ENCODE measurements at places on chromosomes 7 and 10.

GRCh38 chr7:55128693-55129394 lies 110.0 kb downstream of the EGFR start:
- peak; percentile 77 for DNase-seq

GRCh38 chr10:100508691-100509150 lies 10.9 kb downstream of the SEC31B start:
- peak; percentile 34 for DNase-seq

- no peak for DNase-seq
These were observed 10.3 kb upstream of the LRRC27 start for GRCh38 chr10:132321726-132322125.

- no peak for DNase-seq
These were observed 130.4 kb upstream of the GHITM start for GRCh38 chr10:84008878-84009277.

GRCh38 chr10:24814568-24815313 lies 91.1 kb upstream of the ARHGAP21 start:
- peak; percentile 4 for DNase-seq

- no peak for DNase-seq
These were observed 40.5 kb downstream of the C1QL3 start for GRCh38 chr10:16481052-16481728.

GRCh38 chr10:42640610-42641229 lies 2.4 kb upstream of the ZNF33B start:
- no peak for DNase-seq

DNA sequence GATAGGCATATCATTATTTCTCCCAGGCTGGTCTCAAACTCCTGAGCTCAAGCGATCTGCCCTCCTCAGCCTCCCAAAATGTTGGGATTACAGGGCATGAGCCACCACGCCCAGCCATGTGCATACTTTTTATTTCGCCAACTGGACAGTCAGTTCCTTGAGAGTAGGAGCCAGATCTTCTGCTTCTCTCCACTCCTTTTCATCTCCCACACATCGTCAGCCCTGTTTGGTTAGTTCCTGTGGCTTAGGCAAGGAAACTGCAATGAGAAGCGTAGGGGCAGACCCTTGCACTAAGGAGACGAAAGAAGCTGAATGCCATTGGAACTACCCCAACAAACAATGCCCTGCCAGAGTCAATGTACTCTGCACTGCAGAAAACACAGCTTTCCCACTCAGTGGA lies 178.2 kb downstream of the TRIL start:
- DNase-seq: no peak

DNA sequence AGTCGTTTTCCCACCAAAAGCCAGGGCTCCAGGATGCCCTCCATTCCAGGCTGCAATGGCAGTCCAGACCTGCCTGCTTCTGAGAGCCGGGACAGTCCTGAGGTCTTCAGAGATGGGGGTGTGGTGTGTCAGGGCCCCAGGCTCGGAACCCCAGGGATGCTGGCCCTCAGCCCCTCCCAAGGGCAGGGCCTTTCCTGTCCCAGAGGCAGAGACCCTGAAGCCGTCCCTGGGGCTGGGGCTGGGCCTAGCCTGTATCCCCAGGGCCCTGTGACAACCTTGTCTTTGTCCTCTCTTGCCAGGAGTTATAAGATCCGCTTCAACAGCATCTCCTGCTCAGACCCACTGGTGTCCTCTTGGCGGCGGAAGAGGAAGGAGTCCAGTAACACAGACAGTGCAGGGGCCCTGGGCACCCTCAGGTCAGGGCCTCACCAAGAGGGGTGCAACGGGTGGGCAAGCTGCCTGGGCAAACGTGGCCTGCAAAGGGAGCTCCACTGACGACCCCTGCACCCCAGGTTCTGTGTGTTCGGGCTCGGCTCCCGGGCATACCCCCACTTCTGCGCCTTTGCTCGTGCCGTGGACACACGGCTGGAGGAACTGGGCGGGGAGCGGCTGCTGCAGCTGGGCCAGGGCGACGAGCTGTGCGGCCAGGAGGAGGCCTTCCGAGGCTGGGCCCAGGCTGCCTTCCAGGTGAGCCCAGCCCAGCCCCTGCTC lies 15.9 kb downstream of the NOS3 start:
- no peak for DNase-seq

DNA sequence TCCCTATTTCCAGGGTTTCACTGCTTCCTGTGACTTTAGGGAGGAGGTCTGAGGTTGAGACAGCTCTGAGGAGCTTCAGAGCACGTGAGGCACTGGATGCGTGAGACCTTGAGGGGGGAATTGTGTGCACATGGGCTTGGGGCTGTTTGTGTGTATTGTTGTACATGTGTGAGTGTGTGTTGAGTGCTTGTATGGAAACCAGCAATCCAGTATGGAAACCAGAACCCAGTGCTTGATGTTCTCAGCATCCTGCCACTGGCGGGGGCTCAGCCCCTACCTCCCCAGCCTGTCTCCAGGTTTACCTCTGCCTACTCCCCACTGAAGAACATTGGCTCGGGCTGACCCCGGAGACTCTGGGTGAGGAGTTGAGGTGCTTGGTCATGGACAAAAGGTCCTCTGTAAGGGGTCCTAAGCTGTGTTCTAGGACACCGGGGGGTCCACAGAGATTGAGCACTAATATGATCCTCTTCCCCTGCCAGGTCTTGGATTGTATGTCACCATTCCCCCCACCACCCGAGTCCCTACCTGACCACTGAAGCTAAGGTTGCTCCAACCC lies 20.8 kb downstream of the SFTPD start:
- no peak for DNase-seq

DNA sequence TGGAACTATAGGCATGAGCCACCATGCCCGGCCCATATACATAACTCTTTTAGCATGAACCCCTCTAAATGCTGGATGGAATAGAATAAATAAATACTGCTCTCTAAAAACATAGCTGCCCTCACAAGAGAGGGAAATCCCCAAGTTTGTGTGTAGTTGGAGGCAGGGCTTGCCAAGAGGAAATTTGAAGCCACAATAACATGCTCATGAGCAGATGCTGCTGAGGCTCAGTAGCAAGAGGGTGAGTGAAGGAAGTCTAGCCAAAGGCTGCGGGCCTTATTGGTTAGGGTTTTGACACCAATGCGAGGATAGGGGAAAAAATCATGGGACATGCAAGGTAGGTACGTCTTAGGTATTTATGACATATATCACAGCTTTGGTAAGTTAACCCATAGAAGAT lies 17.3 kb downstream of the TPK1 start:
- DNase-seq: no peak

- no peak for DNase-seq
These were observed 245.6 kb downstream of the MAD1L1 start for GRCh38 chr7:1987084-1987535.

- DNase-seq: no peak
These were observed 77.6 kb downstream of the VWC2 start for GRCh38 chr7:49850921-49851613.

DNA sequence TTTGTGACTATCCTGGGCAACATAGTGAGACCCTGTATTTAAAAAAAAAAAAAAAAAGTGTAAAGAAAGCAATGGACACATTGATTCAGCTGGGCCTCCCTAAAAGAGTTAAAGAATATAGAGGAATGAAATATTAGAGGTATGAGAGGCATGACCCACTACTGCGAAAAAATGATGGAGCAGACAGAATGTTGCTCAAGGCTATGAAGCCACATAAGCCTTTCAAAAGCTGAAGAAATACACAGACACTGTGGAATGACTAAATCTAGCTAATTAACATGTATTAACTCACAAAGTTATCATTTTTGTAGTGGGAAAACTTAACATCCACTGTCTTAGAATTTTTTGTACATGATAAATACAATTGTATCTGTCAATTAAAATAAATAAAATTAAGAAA lies 107.3 kb downstream of the HGF start:
- no peak for DNase-seq

DNA sequence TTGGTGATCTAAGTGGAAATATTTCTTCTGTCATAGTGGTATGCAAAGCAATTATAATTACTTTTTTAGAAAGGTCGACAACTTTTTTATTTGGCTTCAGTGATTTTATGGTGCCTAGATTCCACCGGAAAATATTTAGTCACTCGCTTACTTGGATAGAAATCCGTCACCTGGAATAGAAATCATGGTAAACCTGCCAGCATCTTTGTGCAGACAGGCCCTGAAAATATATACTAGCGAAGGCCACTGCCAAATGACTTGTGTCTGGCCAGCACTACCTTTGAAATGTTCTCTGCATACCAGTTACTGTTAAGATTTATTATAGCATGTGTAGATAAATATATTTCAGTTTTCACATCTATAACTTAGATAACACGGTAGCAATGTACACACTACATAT lies 226.4 kb downstream of the AGMO start:
- DNase-seq: no peak

GRCh38 chr10:42988517-42989395 lies 88.1 kb upstream of the RET start:
- no peak for DNase-seq

DNA sequence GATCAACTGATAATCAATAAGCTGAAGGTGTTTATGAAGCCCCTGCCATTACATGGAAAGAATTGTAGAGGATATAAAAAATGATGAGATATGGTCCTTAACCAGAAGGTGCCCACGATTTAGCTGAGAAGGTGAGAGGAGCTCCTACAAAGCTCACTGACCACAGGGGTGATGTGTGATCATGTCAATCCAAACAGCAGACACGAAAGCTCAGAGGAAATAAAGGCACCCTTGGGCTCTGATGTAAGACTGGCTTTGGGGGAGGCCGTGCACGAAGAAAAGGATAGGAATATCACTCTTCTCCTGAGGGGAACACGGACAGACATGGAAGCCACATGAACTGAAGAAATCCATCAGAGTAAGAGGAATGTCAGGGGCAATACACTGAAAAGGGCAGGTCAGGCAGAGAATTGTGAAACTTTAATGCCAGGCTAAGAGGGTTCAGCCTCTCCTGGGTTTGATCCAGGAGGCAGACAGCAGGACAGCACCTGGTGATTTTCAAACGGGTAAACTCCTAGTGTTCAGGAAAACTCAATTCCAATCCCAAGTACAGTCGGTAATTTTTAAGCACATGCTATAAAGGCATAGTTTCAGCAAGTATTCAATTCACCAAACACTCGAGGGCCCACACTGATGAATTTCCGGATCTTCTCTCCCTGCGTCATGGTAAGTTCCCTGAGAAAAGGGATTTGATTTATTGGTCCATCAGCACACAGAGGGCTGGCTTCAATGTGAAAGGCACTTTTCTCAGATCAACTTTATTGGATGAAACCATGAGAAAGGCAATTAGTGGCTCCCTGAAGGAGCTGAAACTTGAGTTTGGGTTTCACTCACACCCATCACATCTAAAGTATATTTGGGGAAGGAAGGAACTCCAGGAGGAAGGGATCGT lies 163.8 kb downstream of the PRPF18 start:
- DNase-seq: no peak

- no peak for DNase-seq
These were observed 6.3 kb upstream of the C10orf95 start for GRCh38 chr10:102457591-102458150.

DNA sequence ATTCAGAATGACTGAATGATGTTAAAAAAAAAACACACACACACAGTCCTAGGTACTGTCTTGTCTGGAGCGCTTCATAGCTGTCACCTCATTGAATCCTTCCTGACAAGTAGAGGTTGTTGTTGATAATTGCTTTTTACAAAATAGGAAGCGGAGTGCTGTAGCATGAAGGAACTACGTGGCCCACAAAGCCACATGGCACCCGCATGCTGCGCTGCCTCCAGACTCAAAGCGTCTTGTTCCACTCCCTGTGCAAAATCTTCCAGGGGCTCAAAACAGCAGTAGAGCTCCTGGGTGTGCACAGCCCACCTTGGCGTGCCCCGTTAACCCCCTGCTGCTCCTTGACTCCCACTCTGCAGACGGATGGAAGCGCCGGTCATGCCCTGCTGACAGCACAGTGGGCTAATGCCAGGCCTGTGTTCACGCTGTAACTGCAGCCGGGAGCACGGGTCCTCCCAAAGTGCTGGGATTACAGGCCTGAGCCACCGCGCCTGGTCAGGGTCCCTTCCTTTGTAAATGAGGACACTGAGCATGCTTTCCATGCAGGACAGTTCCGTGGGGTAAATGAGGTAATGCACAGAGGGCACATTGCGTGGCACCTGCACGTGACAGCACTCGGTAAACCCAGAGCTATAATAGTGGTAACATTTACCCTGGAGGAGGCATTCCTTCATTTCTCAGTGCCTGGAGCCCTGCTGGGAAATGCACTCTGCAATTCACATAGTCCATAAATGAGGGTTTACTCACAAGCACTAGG lies 91.1 kb upstream of the GNA12 start:
- no peak for DNase-seq

DNA sequence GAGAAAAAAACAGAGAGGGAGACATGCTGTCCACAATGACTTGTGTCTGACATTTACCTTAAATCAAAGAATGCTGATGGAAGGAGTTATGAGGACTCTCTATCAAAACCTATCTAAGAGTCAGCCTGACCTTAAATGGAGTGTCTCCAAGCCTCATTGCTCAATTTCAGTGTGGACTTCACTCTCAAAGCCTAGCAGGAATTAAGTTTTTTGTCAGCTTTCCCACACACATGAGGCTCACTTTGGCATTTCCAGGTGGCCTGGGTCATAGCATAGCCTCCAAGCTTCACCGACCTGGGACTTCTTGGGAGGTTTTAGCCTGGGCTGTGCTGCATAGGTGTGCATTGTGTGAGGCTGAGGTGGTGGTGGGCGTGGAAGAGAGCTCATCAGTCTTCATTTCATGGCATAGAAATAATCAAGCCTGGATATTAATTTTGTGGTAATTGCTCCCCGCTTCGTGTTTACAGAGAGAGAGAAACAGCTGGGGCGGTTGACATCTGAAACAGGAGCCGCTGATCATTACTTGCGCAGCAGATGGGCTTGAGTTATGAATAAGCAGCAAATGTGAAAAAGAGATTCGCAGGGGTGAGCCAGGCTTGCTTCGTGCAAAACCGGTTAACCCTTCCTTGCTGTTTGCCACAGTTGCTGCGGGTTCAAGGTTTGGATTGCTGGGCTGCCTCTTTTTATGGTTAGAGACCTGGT lies 647.8 kb downstream of the INHBA start:
- DNase-seq: no peak
